ENCODE measurements at places on chromosomes 2 and 18. TPM values are rescaled to one million over a fixed set of nuclear protein-coding genes. Genes with fewer than 3 reads are reported as not detected.

GRCh38 chr2:180449171-180449915 lies 442.2 kb upstream of the CWC22 start:
- no peaks in the 10 kb centered on the region for H3K4me1 ChIP-seq
- no peak for DNase-seq
- no peak overlapping the region for H3K27ac ChIP-seq
- H3K27me3 ChIP-seq, result no peaks in the 10 kb centered on the region

DNA sequence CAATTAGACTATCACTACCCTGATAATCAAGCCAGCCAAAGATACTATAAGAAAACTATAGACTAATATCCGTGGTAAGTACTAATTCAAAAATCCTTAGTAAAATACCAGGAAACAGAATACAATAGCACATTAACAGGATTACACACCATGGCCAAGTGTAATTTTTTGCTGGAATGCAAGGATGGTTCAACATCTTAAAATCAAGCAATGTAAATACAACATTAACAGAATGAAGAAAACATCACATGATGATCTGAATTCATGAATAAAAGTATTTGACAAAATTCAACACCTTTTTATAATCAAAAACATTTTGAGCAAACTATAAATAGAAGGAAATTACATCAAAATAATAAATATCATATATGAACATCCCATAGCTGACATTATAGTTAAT lies 350.7 kb upstream of the LRRTM1 start:
- H3K4me3 ChIP-seq, result no peak overlapping the region
- H3K36me3 ChIP-seq, result no peaks in the 10 kb centered on the region
- H3K27ac ChIP-seq, result no peak overlapping the region
- no peak for DNase-seq

- no peak overlapping the region for H3K27ac ChIP-seq
- no peaks in the 10 kb centered on the region for H3K4me1 ChIP-seq
- H3K4me3 ChIP-seq, result no peak overlapping the region
- no peak for DNase-seq
- H3K27me3 ChIP-seq, result no peaks in the 10 kb centered on the region
These were observed 476.1 kb downstream of the DCC start for GRCh38 chr18:52816121-52816520.

- H3K4me1 ChIP-seq, result peaks cover 10% of the 10 kb centered on the region
- DNase-seq, result no peak
- H3K27ac ChIP-seq, result no peak overlapping the region
- H3K4me3 ChIP-seq, result no peak overlapping the region
These were observed 1.3 kb downstream of the TMEM163 start for GRCh38 chr2:134717286-134718022.

DNA sequence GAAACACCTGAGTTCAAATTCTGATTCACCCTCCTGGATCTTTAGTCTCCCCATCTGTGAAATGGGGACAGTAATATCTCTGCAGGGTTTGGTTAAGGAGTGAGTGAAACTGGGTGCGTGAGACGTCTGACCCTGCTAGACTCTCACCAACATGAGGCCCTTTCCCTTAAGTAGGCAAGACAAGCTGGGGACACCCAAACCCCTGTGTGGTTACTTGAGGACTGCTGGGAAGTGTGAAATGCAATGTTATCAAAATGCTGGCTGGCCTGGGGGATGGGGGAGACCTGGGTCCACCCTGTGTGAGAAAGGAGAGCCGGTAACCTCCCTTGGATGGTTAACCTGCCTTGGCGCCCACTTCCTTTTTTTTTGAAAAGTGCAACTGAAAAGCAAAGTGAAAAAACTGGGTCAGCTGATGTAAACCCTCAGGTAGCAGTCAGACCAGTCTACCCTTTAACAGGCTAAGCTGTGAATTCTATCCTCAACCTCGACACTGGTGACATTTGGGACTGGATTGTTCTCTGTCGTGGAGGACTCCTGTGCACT lies 82.3 kb downstream of the INPP5D start:
- no peaks in the 10 kb centered on the region for H3K27me3 ChIP-seq
- DNase-seq, result no peak
- H3K4me1 ChIP-seq, result peaks cover 28% of the 10 kb centered on the region
- H3K36me3 ChIP-seq, result peaks cover 64% of the 10 kb centered on the region
- H3K4me3 ChIP-seq, result no peak overlapping the region

DNA sequence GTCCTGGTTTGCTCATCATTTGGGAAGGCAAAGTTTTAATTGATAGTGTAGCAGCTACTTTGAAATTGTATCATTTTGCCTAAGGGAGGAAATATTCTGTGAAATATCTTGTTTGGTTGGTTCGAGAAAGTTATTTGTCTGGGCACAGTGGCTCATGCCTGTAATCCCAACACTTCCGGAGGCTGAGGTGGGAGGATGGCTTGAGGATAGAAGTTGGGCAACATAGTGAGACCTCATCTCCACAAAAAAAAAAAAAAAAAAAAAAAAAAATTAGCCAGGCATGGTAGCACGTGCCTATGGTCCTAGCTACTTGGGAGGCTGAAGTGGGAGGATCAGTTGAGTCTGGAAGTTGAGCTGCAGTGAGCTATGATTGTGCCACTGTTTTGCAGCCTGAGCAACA lies 3.1 kb upstream of the ADGRF3 start:
- no peak overlapping the region for H3K4me3 ChIP-seq
- no peak for DNase-seq
- peaks cover 27% of the 10 kb centered on the region for H3K4me1 ChIP-seq

DNA sequence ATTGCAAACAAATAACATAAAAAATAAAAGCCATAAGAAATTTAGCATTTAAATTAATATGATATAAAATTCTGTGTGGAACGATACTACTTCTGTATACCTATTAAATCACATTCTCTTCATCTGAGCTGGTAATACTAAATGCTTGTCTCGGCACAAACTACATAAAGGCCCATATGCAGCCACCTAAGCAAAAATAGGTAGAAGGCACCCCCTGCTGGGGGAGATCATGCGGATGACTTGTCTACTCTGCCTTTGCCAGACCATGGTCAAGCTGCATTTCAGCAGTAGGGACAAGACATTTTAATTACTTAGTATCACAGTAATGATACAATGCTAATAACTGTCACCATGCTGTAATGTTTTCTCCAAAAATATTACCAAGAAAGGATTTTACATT lies 108.0 kb downstream of the CDH19 start:
- no peaks in the 10 kb centered on the region for H3K27me3 ChIP-seq
- no peak overlapping the region for H3K4me3 ChIP-seq
- H3K4me1 ChIP-seq, result no peaks in the 10 kb centered on the region

DNA sequence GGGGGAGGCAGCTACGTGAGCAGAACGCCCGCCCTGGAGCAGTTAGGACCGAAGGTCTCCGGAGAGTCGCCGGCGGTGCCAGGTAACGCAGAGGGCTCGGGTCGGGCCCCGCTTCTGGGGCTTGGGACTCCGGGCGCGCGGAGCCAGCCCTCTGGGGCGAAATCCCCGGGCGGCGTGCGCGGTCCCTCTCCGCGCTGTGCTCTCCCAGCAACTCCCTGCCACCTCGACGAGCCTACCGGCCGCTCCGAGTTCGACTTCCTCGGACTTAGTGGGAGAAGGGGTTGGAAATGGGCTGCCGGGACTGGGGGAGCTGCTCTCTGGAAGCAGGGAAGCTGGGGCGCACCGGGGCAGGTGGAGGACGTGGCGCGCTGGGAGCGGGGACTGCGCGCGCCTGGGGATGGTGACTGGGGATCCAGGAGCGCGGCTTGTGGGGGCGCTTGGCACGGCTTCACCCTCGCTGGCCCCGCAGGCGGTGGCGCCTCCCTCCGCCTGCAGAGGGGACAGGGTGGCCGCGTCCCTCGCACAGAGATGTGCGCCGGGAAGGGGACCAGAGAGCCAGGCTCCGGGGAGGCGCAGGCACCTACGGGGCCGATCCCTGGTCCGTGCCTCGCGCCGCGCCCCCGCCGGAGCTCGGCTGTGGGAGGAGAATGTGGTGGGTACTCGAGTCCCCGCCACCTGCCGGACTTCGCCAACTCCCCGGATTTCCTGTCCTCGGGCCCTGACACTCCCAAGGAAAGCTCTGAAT lies 688 bp downstream of the CDH20 start:
- H3K36me3 ChIP-seq, result no peaks in the 10 kb centered on the region
- H3K4me1 ChIP-seq, result no peaks in the 10 kb centered on the region
- no peak overlapping the region for H3K27ac ChIP-seq
- H3K4me3 ChIP-seq, result no peak overlapping the region

DNA sequence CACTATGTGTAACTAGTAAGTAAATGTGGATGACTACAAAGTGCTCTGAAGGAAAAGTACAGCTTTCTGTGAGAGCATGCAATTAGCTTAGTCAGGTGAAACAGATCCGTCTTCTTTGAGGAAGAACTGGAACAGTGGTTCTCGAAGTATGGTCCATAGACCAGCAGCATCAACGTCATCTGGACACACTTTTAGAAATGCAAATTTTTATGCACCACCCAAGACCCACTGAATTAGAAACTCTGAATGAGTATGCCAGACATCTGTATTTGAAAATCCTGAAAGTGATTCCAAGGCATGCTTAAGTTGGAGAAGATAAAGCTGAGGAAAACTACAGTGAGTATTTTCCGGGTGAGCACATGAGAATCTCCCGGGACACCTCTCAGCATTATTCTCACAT lies 130.7 kb upstream of the SPHKAP start:
- H3K4me1 ChIP-seq, result no peaks in the 10 kb centered on the region
- no peaks in the 10 kb centered on the region for H3K27me3 ChIP-seq
- no peak for DNase-seq
- no peak overlapping the region for H3K27ac ChIP-seq

- no peaks in the 10 kb centered on the region for H3K27me3 ChIP-seq
- no peak overlapping the region for H3K4me3 ChIP-seq
- H3K4me1 ChIP-seq, result peaks cover 65% of the 10 kb centered on the region
- H3K36me3 ChIP-seq, result no peaks in the 10 kb centered on the region
These were observed 1.3 kb downstream of the RTP5 start for GRCh38 chr2:241870611-241871537.

- H3K27me3 ChIP-seq, result no peaks in the 10 kb centered on the region
- no peak for DNase-seq
- no peak overlapping the region for H3K4me3 ChIP-seq
- no peaks in the 10 kb centered on the region for H3K4me1 ChIP-seq
These were observed 777.4 kb downstream of the DSC3 start for GRCh38 chr18:30265190-30265589.

- no peak overlapping the region for H3K27ac ChIP-seq
- H3K36me3 ChIP-seq, result peaks cover 9% of the 10 kb centered on the region
- H3K4me3 ChIP-seq, result no peak overlapping the region
- no peaks in the 10 kb centered on the region for H3K27me3 ChIP-seq
- no peak for DNase-seq
These were observed 14.3 kb upstream of the D2HGDH start for GRCh38 chr2:241720099-241720498.

GRCh38 chr2:13121096-13121495 lies 404.4 kb downstream of the TRIB2 start:
- H3K4me1 ChIP-seq, result no peaks in the 10 kb centered on the region
- no peaks in the 10 kb centered on the region for H3K27me3 ChIP-seq
- no peak overlapping the region for H3K27ac ChIP-seq
- no peak overlapping the region for H3K4me3 ChIP-seq
- no peaks in the 10 kb centered on the region for H3K36me3 ChIP-seq

DNA sequence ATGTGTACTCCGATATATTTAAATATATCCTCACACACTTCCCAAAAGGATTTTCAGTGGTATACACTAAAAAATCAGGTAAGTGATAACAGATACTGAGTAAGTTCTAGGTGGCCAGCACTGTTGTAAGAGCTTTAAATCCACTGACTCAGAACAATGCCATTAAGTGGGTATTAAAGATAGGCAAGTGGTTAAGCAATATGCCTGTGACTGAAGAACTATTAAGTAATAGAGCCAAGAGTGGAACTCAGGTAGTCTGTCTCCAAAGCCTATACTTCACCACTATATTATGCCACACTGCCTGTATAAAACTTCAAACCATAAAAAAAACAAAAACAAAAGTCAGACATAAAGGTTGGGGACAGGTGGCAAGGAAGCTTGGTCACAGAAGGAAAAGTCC lies 37.2 kb downstream of the THUMPD2 start:
- no peaks in the 10 kb centered on the region for H3K4me1 ChIP-seq
- H3K36me3 ChIP-seq, result peaks cover 28% of the 10 kb centered on the region
- DNase-seq, result no peak
- no peaks in the 10 kb centered on the region for H3K27me3 ChIP-seq
- H3K27ac ChIP-seq, result no peak overlapping the region
- H3K4me3 ChIP-seq, result no peak overlapping the region

DNA sequence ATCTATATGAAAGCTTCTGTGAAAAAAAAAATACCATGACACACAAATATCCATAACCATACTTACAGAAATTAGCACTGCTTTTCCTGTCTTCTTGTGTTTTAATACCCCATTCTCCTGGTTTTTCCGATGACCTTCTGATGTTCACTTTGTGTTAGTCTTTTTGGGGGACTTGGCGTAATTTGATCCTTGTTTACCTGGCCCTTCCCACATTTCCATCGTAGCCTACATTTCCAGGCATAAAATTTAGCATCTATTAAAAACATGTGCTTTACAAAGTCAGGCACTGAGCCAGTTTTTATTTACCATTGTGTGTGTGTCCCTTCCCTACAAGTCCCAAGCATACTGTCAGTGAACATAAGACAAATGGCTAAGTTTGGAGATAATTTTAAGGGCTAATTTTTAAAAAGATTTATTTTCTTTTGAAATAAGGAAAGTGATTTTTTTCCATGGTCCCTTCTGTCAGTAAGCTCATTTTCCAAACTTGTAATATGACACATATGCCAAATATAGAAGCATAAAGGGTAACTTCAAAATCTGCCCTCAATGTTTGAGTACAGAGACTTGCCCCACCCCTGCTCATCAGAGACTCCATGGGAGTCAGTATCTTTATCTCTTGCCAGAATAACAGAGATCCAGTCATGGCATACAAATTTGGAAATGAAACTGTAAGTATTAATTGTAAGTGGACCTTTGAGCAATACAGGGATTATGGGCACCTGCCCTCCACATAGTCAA lies 27.3 kb downstream of the SESTD1 start:
- no peak for DNase-seq
- no peaks in the 10 kb centered on the region for H3K27me3 ChIP-seq
- no peak overlapping the region for H3K27ac ChIP-seq
- peaks cover 8% of the 10 kb centered on the region for H3K4me1 ChIP-seq
- no peaks in the 10 kb centered on the region for H3K36me3 ChIP-seq

DNA sequence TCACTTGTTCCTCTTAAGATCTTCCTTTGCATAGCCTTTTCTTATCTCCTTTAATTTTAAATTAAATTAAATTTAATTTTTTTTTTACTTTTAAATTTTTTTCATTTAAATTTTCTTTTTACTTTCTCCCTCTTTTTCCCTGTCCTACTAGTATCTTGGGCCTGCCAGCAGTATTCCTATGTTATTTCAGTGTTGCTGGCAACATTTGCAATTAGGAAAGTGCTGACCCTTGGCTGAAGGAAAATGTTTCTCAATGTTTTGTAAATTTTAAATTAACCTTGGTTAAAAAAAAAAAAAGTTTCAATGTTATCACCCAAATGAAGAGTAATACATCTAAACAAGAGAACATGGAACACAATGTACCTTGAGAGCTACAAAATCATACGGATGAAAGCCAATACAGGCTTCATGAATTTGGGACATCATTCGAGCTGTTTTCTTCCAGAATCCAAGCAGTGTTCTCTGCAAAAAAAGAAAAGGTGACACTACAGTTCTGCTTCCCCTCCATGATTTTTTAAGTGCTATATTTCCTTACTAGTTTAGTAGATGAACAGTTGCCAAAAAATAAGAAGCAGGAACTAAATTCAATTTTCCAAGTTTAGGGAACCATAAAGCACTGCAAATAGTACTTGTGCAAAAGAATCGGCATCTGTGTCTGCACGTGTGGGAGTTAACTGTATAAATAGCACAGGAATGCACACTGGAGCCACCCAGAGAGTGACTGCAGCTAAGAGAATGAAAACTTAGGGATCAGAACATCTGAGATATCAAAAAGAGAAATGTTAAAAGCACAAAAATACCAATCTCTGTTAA lies 55.8 kb downstream of the ICA1L start:
- no peaks in the 10 kb centered on the region for H3K27me3 ChIP-seq
- H3K27ac ChIP-seq, result no peak overlapping the region

DSC1 gene
- 0.11 TPM for total RNA-seq

FAHD2B gene
- 20.9 TPM for total RNA-seq

GDF7 gene
- total RNA-seq, result not detected

B3GNT7 gene
- total RNA-seq, result 0.13 TPM

Measured in CD8-positive, alpha-beta memory T cell (primary cell).